Left cardiac atrium (tissue), 4 donors: ENCODE measurements at places on chromosomes 16 and 17. TPM values are rescaled to one million over a fixed set of nuclear protein-coding genes. Genes with fewer than 3 reads are reported as not detected.

The SULT1A3 gene
- total RNA-seq, result 12.0 TPM

DNA sequence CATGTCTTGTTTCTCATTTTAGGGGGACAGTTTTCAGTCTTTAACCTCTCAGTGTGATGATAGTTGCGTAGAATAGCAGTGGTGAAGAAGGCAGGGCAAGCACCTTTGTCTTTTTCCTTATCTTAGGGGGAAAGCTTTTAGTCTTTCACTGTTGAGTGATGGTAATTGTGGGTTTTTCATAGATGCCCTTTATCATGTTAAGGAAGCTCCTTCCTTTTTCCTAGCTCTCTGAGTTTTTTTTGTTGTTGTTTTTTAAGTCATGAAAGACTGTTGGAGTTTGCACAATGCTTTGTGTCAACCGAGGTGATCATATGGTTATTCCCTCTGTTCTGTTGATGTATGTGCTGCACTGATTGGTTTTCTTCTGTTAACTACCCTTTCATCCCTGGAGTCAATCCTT lies 15.7 kb downstream of the NOL11 start:
- no peak for DNase-seq

GRCh38 chr16:69017036-69017783 lies 88.2 kb upstream of the HAS3 start:
- no peak for DNase-seq

DNA sequence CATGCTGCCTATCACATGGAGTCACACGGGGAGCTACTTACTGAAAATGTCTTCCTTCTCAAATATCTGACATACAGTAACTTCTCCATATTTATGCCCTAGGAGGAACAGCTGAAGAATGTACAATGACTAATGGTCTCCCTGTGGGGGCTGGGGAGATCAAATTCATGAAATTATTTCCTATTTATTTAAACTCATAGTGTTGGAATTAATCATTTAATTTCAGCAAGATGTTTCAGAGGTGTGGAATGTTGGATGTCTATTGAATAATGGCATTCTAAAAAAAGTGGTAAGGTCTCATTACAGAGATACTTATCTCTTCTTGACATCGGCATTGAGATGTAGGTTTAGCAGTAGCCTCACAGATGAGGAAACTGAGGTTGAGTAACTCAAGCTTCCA lies 214.3 kb upstream of the CDH11 start:
- no peak for DNase-seq

- DNase-seq, result no peak
Observed at GRCh38 chr17:73010414-73010813, 82.1 kb downstream of the SLC39A11 start.
